ENCODE measurements at places on chromosomes 7 and 10.

GRCh38 chr7:29987811-29988317 is 1.7 kb downstream of the SCRN1 start:
- DNase-seq = peak; percentile 93

- DNase-seq = no peak
These were observed 88.1 kb upstream of the CUX1 start for GRCh38 chr7:101729241-101729883.

DNA sequence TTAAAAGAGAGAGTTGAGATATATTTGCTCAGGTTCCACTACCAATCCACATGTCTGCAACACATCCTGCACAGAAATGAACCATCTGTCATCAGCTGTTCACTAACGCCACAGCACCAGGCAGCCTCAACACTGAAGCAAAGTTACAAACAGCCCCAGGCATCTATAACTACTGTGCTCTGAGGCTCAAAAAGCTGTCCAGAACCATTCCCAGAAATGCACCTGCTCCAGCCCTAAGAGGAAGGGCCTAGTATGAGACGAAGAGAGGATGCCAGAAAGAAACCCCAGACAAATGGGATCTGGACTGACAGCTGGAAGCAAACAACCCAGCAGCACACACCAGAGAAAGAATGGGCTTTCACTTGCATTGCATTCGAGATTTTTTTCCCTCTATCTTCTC is 159.3 kb downstream of the ELMO1 start:
- no peak for DNase-seq

GRCh38 chr10:26467639-26468038 is 29.5 kb downstream of the APBB1IP start:
- no peak for DNase-seq

- DNase-seq = no peak
These were observed 96.7 kb upstream of the IKZF1 start for GRCh38 chr7:50207686-50208255.

- peak; percentile 65 for DNase-seq
These were observed 53.4 kb upstream of the CYP2C18 start for GRCh38 chr10:94630017-94630688.

DNA sequence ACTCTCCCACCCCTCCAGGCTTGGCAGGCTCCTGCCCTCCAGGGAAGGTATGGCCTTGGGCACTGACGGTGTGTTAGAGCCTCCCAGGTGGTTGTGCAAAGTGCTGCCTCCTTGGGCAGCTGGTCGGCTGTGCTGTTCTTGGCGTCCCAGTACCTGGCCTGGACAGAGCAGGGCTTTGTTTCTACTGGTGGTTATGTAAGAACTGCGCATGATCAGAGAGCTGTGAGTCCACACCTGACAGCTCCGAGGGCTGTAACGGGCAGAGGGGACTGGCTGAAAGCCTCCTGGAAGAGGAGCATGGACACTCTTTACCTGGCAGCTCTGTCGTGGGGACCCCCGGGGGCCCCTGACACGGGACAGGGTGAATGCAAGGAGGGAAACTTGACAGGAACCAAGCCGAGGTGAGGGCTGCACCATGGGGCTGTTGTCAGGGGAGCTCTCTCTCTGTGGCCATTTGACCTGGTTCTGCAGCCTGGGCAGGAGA is 3.1 kb upstream of the SFRP5 start:
- DNase-seq = peak; percentile 80

DNA sequence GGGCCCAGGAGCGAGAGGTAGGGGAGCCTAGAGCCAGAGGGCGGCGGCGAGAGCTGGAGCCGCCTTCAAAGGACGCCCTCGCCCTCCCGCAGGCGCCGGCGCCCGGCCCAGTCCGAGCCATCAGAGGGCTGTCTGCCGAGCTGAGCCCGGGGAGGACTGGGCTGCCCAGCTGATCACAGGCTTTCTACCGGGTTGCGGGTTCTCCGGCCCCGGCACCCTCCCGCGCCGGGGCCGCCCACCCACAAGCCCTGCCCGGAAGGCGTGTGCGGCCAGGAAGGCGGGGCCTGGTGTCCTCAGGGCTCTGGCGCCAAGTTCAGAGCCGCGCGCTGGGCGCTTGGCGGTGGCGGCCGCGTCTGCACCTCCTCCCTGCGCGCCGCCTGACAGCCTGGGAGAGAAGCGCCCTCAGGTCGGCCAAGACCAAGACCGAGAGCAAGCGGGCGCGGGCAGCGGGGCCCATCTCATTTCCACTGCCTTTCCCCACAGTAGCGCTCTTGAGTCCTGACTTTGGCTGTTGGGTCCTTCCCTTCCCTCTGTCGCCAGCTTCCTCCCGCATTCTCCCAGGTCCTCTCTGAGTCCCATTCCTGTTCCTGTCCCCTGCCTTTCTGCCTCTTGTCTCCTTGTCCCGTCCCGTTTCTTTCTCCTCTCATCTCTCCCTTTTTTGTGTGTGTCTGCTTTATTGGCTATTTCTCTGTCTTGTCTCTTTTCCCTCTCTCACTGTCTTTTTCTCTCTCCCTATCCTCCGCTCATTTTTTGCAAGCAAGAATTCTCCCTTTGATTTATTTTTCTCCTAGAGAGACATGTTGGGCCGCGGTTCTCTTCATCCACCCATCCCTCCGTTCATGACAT is 60.6 kb upstream of the MSMB start:
- peak; percentile 83 for DNase-seq

GRCh38 chr10:132541601-132542011 is 4.0 kb downstream of the INPP5A start:
- DNase-seq = no peak

DNA sequence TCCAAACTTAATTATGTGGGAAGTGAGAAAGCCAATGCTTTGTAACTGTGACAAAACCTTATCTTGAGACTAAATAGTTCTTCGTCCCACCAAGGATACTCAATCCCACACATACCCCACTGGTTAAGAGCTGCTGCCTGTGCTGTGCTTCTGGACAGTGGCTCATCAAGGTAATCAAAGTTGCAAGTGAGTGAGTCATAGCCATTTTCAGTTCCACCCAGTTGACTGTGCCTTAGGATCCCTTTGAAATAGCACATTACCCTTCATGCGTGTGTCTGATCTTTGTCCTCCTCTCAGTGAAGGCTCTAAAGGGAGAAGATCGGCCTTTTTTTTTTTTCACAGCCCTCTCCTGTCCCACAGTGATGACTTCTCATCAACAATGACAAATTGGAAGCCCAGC is 706.0 kb upstream of the AUTS2 start:
- no peak for DNase-seq

- DNase-seq = no peak
These were observed 15.0 kb upstream of the CADPS2 start for GRCh38 chr7:122901250-122901649.

All from DMS53 (cell line).